Fibroblast of lung (primary cell): ENCODE measurements at places on chromosomes 3 and 15. TPM values are rescaled to one million over a fixed set of nuclear protein-coding genes. Genes with fewer than 3 reads are reported as not detected.

RTP3 gene
- not detected in 2 replicates for total RNA-seq

SLCO3A1 gene
- 7.7 and 8.1 TPM in 2 replicates for total RNA-seq

FRMD5 gene
- 1.3 and 4.3 TPM in 2 replicates for total RNA-seq

KNSTRN gene
- total RNA-seq, result 15.7 and 30.9 TPM in 2 replicates

TLR9 gene
- total RNA-seq, result under 0.01 TPM in 1 of 2 replicates, not detected in the other

NIT2 gene
- total RNA-seq, result 10.3 and 13.4 TPM in 2 replicates

NPAP1 gene
- not detected in 2 replicates for total RNA-seq

ZMYND10 gene
- 0.26 and 0.83 TPM in 2 replicates for total RNA-seq

GOLGA6L7 gene
- not detected in 2 replicates for total RNA-seq

MRPS25 gene
- 11.6 and 16.5 TPM in 2 replicates for total RNA-seq

PSMD2 gene
- total RNA-seq, result 345 and 429 TPM in 2 replicates

ARL8B gene
- 56.0 and 74.8 TPM in 2 replicates for total RNA-seq

HACD2 gene
- 19.5 and 22.0 TPM in 2 replicates for total RNA-seq

CELF6 gene
- 0.17 and 0.26 TPM in 2 replicates for total RNA-seq

CHRFAM7A gene
- 0.26 and 0.66 TPM in 2 replicates for total RNA-seq

GABPB1 gene
- total RNA-seq, result 39.0 and 40.1 TPM in 2 replicates

CSTA gene
- total RNA-seq, result 7.9 and 16.2 TPM in 2 replicates

RETNLB gene
- total RNA-seq, result not detected in 2 replicates

TMEM40 gene
- total RNA-seq, result under 0.01 TPM in 1 of 2 replicates, not detected in the other

MST1R gene
- total RNA-seq, result 1.5 and 3.0 TPM in 2 replicates

RLBP1 gene
- total RNA-seq, result not detected in 2 replicates

CCDC54 gene
- total RNA-seq, result not detected in 2 replicates

PCLAF gene
- 4.1 and 53.2 TPM in 2 replicates for total RNA-seq

MITF gene
- total RNA-seq, result 22.3 and 34.3 TPM in 2 replicates

CPNE4 gene
- total RNA-seq, result 0.17 TPM in 1 of 2 replicates, not detected in the other
